ENCODE measurements at places on chromosomes 13 and 19. TPM values are rescaled to one million over a fixed set of nuclear protein-coding genes. Genes with fewer than 3 reads are reported as not detected.

Gene SIGLEC12
- total RNA-seq = not detected

- peaks cover 30% of the 10 kb centered on the region for H3K4me1 ChIP-seq
- no peak for DNase-seq
- H3K36me3 ChIP-seq = no peaks in the 10 kb centered on the region
- H3K4me3 ChIP-seq = no peak overlapping the region
These were observed 207.2 kb downstream of the SPRY2 start for GRCh38 chr13:80133631-80134261.

Gene CCDC8
- total RNA-seq = 22.0 TPM

DNA sequence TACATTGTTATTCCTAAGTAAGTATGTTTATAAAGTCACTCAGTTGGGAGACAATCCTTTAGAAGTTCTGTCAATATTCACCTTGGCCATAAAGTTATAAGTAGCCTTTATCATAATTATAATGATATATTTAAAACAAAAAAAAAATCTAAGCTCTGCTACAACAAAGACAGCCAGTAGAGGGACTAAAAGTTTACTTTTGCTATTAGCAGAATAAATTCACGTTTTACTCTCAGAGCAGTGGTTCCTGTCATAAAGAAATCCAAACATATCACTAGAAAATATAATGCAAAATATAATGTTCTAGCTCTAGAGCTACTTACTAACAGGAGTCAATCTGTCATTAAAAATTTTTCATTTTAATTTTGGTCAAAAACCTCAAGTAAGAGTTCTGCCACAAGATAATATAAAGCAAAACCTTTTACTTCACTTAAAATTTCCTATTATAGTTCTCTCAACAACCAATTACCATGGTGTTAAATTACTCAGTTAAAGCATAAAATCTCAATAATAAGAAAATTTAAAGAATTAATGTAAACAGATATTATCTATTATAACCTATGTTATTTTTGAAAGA is 17.7 kb downstream of the INTS6 start:
- H3K27ac ChIP-seq = no peak overlapping the region
- H3K4me1 ChIP-seq = peaks cover 19% of the 10 kb centered on the region
- no peak overlapping the region for H3K4me3 ChIP-seq
- no peak for DNase-seq

Gene S1PR4
- total RNA-seq = not detected

DNA sequence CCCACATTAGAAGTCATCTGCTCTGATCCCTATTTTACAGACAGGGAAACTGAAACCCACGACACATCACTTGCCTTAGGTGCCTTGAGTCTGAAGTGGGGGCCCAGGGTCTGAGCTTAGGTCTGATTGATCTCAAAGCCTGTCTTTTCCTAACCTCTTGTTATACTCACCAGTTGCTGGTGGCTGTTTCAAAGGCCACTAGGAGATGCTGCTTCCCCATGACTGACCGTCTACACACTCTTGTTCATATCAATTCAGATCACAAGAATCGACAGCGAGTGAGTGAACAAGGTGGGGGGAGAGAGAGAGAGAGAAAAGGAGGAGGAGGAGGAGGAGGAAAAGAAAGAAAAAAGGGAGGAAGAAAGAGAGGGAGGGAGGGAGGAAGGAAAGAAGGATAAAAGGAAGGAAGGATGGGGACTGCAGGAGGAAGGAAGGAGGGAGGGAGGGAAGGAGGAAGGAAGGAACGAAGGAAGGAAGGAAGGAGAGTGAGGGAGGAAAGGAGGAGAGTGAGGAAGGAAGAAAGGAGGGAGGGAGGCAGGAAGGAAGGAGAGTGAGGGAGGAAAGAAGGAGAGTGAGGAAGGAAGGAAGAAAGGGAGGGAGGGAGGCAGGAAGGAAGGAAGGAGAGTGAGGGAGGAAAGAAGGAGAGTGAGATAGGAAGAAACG is 3.3 kb downstream of the OR10H1 start:
- H3K4me1 ChIP-seq = no peaks in the 10 kb centered on the region
- H3K27ac ChIP-seq = no peak overlapping the region
- DNase-seq = no peak
- H3K27me3 ChIP-seq = no peaks in the 10 kb centered on the region
- H3K4me3 ChIP-seq = no peak overlapping the region

DNA sequence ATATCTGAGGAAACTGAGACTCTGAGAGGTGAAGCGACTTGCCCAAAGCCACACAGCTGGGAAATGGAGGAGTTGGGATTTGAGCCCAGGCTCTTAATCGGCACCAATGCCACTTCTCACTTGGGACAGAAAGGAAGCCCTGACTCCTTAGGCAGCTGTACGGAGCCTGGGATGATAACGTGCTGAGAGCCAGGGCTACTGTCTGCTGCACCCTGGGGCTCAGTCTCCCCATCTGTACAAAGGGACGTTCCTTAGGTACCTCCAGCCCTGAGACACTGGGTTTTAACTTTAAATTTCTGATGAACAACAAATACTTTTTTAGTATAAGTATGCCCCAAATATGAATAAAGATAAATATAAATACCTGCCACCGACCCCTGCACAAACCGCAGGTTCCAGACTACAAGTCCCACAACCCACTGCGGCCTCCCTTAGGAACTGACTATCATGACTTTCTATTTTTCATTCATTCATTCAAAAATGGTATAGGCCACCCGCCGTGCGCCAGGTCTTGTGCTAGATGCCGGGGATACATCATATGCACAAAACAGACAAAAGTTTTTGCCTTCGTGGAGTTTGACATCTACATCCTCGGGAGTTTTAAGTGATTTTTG is 776 bp upstream of the NCLN start:
- H3K27ac ChIP-seq = no peak overlapping the region
- no peaks in the 10 kb centered on the region for H3K36me3 ChIP-seq
- peak overlapping the region; percentile 98 for H3K4me3 ChIP-seq
- no peaks in the 10 kb centered on the region for H3K4me1 ChIP-seq

DNA sequence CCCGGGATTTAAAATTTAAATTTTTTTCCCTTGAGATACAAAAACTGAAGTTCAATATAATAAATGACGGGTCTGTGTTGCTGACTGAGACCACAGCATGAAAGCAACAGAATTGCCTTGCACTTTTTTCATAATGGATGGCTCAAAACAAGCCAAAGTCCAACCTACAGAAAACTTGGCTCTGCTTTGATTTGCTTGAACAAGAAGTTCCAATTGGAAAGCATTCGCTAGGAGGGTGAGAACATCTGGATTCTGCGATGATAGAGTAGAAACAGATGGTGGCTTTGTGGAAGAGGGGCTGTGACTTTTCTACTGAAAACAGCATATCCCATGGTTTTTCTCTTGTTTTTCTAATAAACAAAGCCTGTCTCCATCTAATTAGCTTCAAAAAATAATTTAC is 46.4 kb downstream of the THSD1 start:
- no peaks in the 10 kb centered on the region for H3K27me3 ChIP-seq
- H3K27ac ChIP-seq = no peak overlapping the region
- DNase-seq = no peak
- H3K36me3 ChIP-seq = no peaks in the 10 kb centered on the region

Gene KIR3DL1
- total RNA-seq = not detected

GRCh38 chr13:59950266-59950665 is 213.5 kb downstream of the DIAPH3 start:
- H3K27me3 ChIP-seq = no peaks in the 10 kb centered on the region
- H3K27ac ChIP-seq = no peak overlapping the region
- H3K4me1 ChIP-seq = no peaks in the 10 kb centered on the region
- no peaks in the 10 kb centered on the region for H3K36me3 ChIP-seq

Gene CXCL17
- total RNA-seq = 13.5 TPM

DNA sequence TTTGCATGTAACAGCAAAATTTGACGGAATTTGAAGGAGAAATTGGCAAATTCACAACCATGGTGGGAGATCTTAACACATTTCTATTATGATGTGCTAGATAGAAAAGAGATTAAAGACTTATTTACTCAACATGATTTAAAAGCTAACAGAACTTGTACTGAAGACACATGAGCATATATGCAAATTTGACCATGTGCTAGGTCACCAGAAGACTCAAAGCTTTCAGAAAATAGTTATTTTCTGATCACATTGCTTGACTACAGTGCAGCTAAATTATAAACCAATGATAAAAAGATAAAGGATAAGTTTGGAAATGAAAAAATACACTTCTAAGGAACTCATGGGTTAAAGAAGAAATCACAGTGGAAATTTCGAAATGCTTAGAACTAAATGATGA is 9.1 kb downstream of the GPR183 start:
- no peaks in the 10 kb centered on the region for H3K4me1 ChIP-seq
- no peak overlapping the region for H3K27ac ChIP-seq
- no peak overlapping the region for H3K4me3 ChIP-seq

Gene NECTIN2
- 101 TPM for total RNA-seq

DNA sequence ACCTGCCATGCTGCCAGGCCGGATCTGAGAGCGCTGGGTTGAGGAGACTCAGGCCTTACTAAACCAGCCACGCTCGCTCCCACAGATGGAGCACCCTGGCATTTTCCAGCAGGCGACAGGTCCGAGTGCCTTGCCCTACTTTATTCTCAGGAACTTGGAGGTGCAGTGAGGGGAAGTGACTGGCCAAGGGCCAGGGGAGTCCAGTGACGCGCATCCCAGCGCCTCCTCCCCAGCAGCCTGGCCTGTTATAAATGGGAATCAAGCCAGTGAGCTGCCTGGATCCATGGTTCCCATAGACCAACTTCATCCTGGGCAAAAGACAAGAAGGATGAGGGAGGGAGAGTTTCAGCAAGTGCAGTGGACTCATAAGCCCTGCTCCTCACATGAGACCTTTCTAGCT is 35.5 kb downstream of the TMED1 start:
- no peak overlapping the region for H3K27ac ChIP-seq
- no peaks in the 10 kb centered on the region for H3K4me1 ChIP-seq
- peaks cover 68% of the 10 kb centered on the region for H3K36me3 ChIP-seq
- DNase-seq = no peak

DNA sequence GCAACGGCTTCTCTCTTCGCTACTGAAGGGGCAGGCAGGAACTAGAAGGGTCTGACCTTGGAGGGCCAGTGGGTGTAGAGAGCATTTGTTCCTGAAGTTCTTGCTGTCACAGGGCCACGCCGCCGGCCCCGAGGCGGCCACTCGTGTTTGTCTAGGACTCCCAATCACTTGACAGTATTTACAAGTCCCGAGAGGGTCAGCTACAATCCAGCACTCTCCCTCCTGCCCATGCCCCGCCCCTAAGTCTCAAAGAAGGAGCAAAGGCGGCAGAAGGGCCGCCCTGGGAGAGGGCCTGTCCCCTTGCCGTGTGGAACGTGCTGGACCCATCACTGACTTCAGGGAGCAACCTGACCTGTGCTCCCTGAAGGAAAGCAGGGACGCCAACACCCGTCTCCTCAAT is 118.5 kb downstream of the STK24 start:
- H3K27me3 ChIP-seq = no peaks in the 10 kb centered on the region
- peak; percentile 47 for DNase-seq
- no peaks in the 10 kb centered on the region for H3K4me1 ChIP-seq

DNA sequence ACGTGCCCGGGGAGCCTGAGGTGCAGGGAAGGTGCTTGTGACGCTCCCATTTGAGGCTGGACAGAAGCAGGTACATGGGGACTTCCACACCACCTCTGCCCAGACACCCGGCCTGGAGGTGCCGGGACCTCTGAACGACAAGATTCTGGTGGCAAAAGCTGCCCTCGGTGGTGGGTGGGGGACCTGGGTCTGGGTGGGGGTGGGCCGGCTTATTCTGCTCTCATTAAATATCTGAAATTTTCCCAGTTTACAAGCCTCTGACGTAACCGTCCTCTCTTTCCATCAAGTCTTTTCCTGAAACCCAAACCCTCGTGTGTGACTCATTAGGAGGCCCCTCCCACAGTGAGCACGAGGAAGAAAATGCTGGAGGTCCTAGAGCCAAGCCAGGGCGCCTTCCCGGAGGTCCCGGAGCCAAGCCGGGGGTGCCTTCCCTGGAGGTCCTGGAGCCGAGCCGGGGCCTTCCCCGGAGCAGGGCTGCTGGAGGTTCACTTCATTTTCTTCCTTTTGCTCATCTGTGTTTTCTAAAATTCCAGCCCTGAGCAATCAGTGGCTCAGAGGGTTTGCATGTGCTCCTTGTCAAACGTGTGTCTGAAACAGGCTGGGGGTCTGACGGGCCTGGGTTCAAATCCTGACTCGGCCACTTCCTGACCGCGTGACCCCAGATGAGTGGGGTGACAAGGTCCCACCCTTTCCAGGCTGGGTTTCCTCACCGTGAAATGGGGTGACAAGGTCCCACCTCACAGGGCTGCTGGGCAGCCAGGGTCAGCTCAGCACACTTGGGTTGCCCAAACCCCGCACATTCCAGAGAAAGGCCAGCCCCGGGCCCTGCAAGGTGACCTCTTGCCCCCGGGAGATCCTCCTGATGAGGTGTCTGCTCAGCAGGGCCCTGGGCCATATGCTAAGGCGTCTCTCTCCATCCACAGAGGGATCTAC is 10.0 kb downstream of the CFD start:
- H3K27me3 ChIP-seq = no peaks in the 10 kb centered on the region
- DNase-seq = no peak
- H3K4me3 ChIP-seq = no peak overlapping the region
- no peaks in the 10 kb centered on the region for H3K4me1 ChIP-seq
- H3K36me3 ChIP-seq = peaks cover 4% of the 10 kb centered on the region

DNA sequence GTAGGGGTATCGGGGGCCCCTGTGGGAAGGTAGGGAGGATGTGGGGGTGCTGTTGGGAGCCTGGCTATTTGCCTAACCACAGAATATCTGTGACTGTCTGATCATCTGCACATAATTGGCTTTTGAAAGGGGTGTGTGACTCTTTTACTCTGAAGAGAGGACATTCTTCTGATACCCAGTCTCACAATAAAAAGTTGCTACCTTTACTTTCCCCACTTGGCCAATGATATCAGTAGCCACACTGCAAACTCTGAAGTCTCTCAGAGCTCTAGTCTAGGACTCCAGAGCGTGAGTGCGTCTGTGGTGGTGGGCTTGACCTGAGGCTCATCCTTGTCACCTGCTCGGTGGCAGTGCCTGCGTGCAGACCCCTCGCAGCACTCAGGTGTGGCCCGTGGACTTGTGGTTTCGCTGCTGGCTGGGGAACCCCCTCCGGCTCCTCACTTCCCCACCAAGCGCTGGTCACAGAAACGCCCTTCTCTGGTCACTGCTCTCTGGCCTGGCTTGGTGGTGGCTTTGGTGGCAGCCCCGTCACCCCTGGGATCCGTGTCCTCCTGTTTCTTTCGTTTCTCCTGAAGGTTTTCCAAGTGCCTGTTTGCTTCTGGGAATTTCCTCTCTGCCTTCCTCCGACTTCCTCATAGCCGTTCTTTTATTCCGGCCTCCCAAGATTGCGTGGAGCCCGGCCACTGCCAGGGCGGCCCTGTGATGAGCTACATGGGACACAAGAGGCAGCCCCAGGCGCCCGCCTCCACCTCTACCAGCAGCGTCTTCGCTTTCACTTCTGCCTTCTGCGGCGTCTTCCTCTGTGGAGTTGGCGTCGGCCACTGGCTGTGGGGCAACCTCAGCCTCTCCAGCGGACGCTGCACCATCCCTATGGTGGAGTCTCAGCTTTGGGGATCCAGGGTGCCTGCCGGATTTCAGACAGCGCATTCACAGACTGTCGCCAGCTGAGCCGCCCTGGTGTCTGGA is 78.0 kb downstream of the ATP11A start:
- H3K4me3 ChIP-seq = no peak overlapping the region
- H3K27ac ChIP-seq = no peak overlapping the region
- no peaks in the 10 kb centered on the region for H3K4me1 ChIP-seq
- H3K36me3 ChIP-seq = no peaks in the 10 kb centered on the region
- DNase-seq = no peak

Gene WASF3
- total RNA-seq = 5.4 TPM

Gene ZNF224
- 16.4 TPM for total RNA-seq

GRCh38 chr13:31905961-31906360 is 125.6 kb upstream of the FRY start:
- no peak overlapping the region for H3K27ac ChIP-seq
- no peaks in the 10 kb centered on the region for H3K27me3 ChIP-seq
- H3K4me1 ChIP-seq = no peaks in the 10 kb centered on the region
- DNase-seq = no peak
